ENCODE measurements at places on chromosomes 1 and 21.

- DNase-seq, result no peak
Observed at GRCh38 chr1:27117733-27118439, 37.0 kb downstream of the SLC9A1 start.

DNA sequence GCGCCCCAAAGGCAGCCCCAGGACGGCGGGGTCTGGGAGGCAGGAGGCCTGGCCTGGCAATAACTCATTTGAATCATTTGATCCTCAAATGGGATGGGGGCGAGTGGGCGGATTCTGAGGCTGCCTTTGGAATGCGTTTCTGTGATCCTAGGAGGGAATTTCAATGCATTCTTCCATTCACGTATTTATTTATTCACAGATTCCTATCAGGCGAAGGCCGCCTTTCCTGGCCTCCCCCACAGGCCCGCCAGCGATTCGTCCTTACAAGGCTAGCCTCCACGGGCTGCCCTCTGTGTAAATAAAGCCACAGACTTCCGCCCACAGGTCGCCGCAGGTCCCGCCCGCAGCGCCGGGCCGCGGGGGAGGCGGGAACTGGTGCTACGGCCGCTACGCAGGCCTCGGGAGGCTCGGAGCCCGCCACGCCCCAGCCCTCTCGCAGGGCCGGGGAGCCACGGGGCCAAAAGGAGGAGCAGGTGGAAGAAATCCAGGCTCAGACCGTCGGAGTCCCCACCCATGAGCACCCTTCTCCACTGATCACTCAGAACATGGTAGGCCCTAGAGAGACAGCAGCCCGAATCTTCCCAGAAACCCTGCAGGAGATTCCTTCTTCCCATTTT is 31.3 kb upstream of the JUN start:
- DNase-seq, result peak; percentile 86

DNA sequence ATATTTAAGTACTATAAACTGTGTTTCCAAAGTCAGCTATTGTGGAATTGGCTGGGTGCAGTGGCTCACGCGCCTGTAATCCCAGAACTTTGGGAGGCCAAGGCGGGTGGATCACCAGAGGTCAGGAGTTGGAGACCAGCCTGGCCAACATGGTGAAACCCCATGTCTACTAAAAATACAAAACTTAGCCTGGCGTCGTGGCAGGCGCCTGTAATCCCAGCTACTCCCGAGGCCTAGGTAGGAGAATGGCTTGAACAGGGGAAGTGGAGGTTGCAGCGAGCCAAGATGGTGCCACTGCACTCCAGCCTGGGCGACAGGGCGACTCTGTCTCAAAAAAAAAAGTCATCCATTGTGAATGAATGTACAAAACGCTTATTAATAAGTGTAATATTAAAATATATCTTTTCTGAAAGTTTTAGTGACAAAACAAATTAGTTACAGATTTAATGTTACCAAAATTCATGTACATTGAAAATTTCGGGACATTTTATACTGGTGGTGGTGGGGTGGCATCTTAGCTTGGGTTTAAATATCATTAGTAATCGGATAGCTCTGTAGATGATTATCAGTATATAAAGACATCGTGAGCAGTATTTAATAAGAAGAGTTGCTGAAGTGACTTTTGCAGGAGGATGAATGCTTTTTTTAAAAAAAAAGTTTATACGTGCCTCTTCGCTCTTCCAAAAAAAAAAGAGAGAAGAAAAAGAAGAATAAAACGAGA is 503 bp upstream of the SRSF11 start:
- DNase-seq, result no peak

GRCh38 chr1:42192106-42192505 is 27.6 kb upstream of the GUCA2A start:
- DNase-seq, result no peak

GRCh38 chr1:203369666-203370065 is 18.7 kb upstream of the FMOD start:
- DNase-seq, result no peak
